ENCODE measurements at places on chromosomes 3 and 15. TPM values are rescaled to one million over a fixed set of nuclear protein-coding genes. Genes with fewer than 3 reads are reported as not detected.
A peak's percentile ranks its signal among the peaks of the same experiment; 100 is the strongest.

- peaks cover 79% of the 10 kb centered on the region for H3K27me3 ChIP-seq
- no peak overlapping the region for H3K27ac ChIP-seq
- no peak for DNase-seq
- no peaks in the 10 kb centered on the region for H3K36me3 ChIP-seq
- no peaks in the 10 kb centered on the region for H3K4me1 ChIP-seq
These were observed 117.6 kb upstream of the ETV5 start for GRCh38 chr3:186226482-186226881.

DNA sequence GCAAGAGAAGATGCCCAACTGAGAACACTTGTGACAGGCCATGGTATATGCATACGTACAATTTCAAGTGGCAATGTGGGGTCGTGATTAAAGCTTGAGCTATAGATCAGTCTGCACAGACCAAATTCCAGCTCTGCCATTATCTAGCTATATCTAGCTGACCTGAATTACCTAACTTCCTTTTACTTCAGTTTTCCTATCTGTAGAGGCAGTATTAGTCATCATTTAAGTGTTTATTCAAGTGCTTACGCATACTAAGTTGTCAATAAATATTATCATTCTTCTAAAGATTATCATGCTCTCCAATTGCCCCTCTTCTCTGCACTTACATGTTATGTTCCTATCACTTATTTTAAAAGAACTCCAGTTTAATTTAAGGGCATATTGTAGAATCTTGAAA lies 87.9 kb downstream of the ARPP21 start:
- peaks cover 10% of the 10 kb centered on the region for H3K27me3 ChIP-seq
- no peaks in the 10 kb centered on the region for H3K36me3 ChIP-seq
- no peak for DNase-seq
- H3K27ac ChIP-seq, result no peak overlapping the region

Gene ALG1L2
- total RNA-seq, result 3.5 TPM

Gene LAMB2
- 278 TPM for total RNA-seq

- DNase-seq, result peak; percentile 57
- peak overlapping the region; percentile 99 for H3K27ac ChIP-seq
- peaks cover 38% of the 10 kb centered on the region for H3K4me1 ChIP-seq
These were observed 827 bp downstream of the SLC25A36 start for GRCh38 chr3:140942221-140943104.

DNA sequence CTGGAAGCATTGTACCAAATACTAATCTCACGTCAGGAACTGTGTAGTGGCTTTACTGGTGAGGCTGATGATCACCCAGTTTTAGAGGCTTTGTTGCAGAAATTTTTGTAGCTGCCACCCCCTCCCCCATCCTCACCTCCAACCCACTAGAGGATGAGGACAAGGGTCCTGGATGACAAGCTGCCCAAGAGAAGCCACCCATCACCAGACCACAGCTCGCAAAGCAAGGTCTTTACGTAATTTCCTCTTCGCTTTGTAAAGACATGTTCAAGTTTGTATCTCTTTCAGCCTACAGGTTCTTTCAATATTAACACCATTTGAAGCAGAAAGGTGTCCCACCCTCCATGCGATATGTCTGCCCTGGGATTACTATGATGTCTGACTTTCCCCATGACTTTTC lies 74.2 kb downstream of the LDHAL6B start:
- no peak overlapping the region for H3K4me3 ChIP-seq
- peaks cover 13% of the 10 kb centered on the region for H3K4me1 ChIP-seq
- H3K27ac ChIP-seq, result no peak overlapping the region
- no peaks in the 10 kb centered on the region for H3K27me3 ChIP-seq

- H3K4me1 ChIP-seq, result peaks cover 29% of the 10 kb centered on the region
- no peak overlapping the region for H3K4me3 ChIP-seq
- DNase-seq, result peak; percentile 34
- no peaks in the 10 kb centered on the region for H3K36me3 ChIP-seq
- peaks cover 3% of the 10 kb centered on the region for H3K27me3 ChIP-seq
These were observed 5.1 kb upstream of the SLC25A38 start for GRCh38 chr3:39378088-39378487.

Gene ARGFX
- total RNA-seq, result not detected

- no peaks in the 10 kb centered on the region for H3K27me3 ChIP-seq
- DNase-seq, result no peak
- H3K27ac ChIP-seq, result no peak overlapping the region
These were observed 188.3 kb downstream of the IL5RA start for GRCh38 chr3:2921903-2922302.

- no peak overlapping the region for H3K4me3 ChIP-seq
- DNase-seq, result no peak
These were observed 277.2 kb downstream of the SHQ1 start for GRCh38 chr3:72571052-72571451.

- no peak overlapping the region for H3K4me3 ChIP-seq
- no peak overlapping the region for H3K27ac ChIP-seq
- peaks cover 24% of the 10 kb centered on the region for H3K4me1 ChIP-seq
- no peak for DNase-seq
These were observed 175.8 kb upstream of the DPH6 start for GRCh38 chr15:35721751-35722150.

Gene PAQR5
- total RNA-seq, result 12.6 TPM

DNA sequence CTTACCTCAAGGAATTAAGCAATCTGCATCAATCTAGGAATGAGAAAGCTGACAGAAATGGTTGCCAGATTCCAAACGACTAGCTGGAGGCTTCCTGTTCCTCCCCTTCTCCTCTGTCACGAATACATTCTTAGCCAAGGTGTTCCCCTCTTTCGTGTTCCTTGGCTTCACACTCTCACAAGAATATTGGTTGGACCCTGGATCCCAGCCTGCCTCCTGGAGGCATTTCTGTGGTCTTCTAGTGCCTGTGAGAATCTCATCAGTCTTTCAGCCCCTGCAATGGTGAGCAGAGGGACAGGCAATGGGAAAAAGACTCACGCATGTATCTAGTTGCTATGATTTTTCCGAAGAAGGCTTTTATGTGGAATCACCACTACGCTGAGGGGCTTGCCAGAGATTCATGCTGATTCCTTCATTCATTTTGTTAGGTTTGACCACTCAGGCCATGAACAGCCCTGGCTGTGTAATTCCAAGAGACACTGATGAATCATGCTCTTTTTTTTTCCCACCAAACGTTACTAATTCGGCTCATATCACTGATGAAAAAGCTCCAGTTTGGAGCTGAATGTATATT lies 1.6 kb upstream of the P3H2 start:
- no peak overlapping the region for H3K4me3 ChIP-seq
- H3K4me1 ChIP-seq, result peaks cover 26% of the 10 kb centered on the region
- no peak for DNase-seq
- H3K36me3 ChIP-seq, result no peaks in the 10 kb centered on the region
- peaks cover 37% of the 10 kb centered on the region for H3K27me3 ChIP-seq

DNA sequence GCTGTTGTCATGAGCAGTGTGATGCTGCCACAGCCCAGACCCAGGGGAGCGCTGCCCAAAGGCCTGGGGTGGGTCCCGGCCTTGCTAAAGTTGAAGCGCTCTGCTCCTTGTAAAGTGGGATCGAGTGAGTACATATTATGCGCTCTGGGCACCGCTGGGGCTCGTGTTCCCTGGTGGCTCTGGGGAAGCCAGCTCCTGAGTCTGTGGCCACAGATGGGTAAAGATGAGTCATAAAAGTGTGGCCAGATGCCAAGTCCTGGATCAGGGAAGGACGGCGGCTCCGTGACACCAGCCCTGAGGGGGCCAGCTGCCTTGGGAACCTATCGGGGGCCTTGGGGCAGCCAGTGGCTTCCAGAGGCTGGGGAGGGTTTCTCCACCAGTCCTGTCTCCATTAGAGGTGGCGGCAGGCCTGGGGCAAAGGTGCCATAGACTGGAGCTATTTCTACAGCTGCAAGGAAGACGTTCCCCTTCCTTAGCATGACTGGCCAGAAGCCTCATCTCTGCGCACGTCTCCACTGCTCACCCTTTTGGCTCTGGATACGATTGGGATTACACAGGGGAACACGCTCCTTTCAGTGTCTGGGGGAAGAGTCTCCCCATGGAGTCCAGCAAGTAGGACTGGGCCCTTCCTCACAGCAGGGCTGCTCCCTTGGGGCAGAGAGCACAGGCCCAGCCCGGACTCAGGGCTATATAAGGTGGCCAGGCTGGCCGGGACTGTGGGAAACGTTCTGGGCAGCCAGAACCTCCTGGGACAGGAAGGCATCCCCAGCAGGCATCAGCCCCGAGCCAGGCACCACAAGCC lies 1.2 kb upstream of the ITIH4 start:
- no peak overlapping the region for H3K27ac ChIP-seq
- peaks cover 14% of the 10 kb centered on the region for H3K4me1 ChIP-seq
- no peaks in the 10 kb centered on the region for H3K27me3 ChIP-seq
- DNase-seq, result no peak

Gene IL17RC
- 13.4 TPM for total RNA-seq

Gene MINAR1
- 1.9 TPM for total RNA-seq
